Large intestine (tissue), 12 donors: ENCODE measurements at places on chromosomes 3 and 15. TPM values are rescaled to one million over a fixed set of nuclear protein-coding genes. Genes with fewer than 3 reads are reported as not detected.

DNA sequence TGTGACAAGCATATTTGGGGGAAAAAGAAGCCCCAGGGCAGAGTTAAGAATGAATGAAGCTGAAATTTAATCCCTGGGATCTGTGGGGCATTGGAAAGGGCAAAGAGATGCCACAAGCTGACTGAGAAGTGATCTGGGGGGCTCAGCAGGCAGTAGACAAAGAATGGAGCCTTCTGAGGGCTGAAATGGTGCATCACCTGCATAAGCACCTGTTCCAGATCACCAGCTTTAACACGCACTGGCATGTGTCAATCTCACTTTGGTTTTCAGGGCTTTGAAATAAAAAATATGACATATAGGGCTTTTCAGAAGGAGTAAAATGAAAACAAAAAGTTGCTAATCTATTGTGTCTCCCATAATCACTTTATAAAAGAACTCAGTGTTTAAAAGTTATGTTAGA lies 210.8 kb upstream of the ARHGEF26 start:
- no peak overlapping the region for H3K27ac ChIP-seq
- H3K4me1 ChIP-seq = no peaks in the 10 kb centered on the region
- no peaks in the 10 kb centered on the region for H3K36me3 ChIP-seq
- no peak overlapping the region for H3K4me3 ChIP-seq
- DNase-seq = no peak
- H3K27me3 ChIP-seq = no peaks in the 10 kb centered on the region

- H3K4me1 ChIP-seq = no peaks in the 10 kb centered on the region
- H3K27ac ChIP-seq = no peak overlapping the region
Measured at GRCh38 chr15:25536801-25537611, 98.2 kb upstream of the UBE3A start.

The RYR3 gene
- 6.5 TPM for polyA plus RNA-seq

DNA sequence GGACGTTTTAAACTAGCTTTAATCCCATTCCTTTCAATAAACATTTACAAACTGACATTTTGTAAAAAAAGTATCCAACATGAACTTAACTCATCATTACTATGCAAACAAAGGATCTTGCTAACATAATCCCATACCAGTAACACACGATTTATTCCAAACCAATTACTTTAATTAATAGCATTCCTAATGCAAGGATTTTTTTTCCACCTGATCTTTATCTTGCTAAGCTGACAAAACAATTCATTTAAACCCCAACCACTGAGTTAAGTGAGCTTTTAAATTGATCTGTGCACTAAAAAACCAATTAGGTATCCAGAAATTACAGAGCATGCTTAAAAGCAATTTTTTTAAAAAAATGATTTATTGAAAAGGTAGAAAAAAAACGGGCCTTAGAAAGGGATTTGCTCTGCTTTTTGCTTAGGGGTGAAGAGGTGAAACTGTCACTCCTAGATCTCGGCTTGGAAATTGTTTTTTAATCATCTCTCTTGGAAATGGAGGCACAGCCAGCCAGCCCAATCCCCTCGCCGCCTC lies 1.2 kb downstream of the SH3BP5 start:
- peak overlapping the region; percentile 70 for H3K4me3 ChIP-seq
- peaks cover 21% of the 10 kb centered on the region for H3K27me3 ChIP-seq
- no peak overlapping the region for H3K27ac ChIP-seq
- H3K36me3 ChIP-seq = no peaks in the 10 kb centered on the region

The EBLN2 gene
- 7.2 TPM for polyA plus RNA-seq

The GXYLT2 gene
- polyA plus RNA-seq = 3.1 TPM

The SLC41A3 gene
- polyA plus RNA-seq = 32.8 TPM

- H3K27me3 ChIP-seq = no peaks in the 10 kb centered on the region
- no peak for DNase-seq
- H3K36me3 ChIP-seq = no peaks in the 10 kb centered on the region
- peak overlapping the region; percentile 75 for H3K27ac ChIP-seq
- H3K4me3 ChIP-seq = no peak overlapping the region
- peaks cover 27% of the 10 kb centered on the region for H3K4me1 ChIP-seq
Measured at GRCh38 chr3:43018246-43018645, 39.1 kb downstream of the GASK1A start.

The HES1 gene
- 53.9 TPM for polyA plus RNA-seq

GRCh38 chr15:82183121-82184031 lies 79.2 kb downstream of the EFL1 start:
- H3K4me1 ChIP-seq = no peaks in the 10 kb centered on the region
- H3K27ac ChIP-seq = no peak overlapping the region
- no peak for DNase-seq
- H3K36me3 ChIP-seq = peaks cover 9% of the 10 kb centered on the region

- H3K27me3 ChIP-seq = no peaks in the 10 kb centered on the region
- H3K4me3 ChIP-seq = no peak overlapping the region
- H3K36me3 ChIP-seq = no peaks in the 10 kb centered on the region
- no peak for DNase-seq
- H3K4me1 ChIP-seq = peaks cover 69% of the 10 kb centered on the region
Measured at GRCh38 chr3:32844914-32845313, 27.1 kb downstream of the TRIM71 start.

The SLC12A1 gene
- 0.10 TPM for polyA plus RNA-seq

- H3K4me3 ChIP-seq = no peak overlapping the region
- no peaks in the 10 kb centered on the region for H3K36me3 ChIP-seq
Measured at GRCh38 chr15:88776646-88777045, 26.6 kb upstream of the ACAN start.

DNA sequence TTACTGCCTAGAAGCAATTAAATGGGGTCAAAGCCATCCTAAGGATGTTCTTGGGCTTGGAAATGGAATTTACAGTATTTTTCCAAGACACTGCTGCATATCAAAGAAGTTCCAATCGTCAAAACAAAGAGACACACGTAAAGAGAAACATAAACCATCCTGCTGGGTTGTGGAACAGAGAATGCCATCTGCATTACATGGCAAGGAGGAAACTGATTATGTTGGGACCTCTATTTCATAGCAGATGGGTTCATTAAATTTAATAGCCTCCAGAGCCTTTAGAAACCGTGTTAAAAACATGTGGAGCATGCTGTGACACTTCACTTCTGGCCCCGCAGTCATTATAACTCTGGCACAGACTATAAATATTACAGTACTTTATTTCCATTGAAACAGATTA lies 154.6 kb downstream of the LRTM1 start:
- no peaks in the 10 kb centered on the region for H3K4me1 ChIP-seq
- H3K4me3 ChIP-seq = no peak overlapping the region
- DNase-seq = no peak
- no peaks in the 10 kb centered on the region for H3K27me3 ChIP-seq
- no peaks in the 10 kb centered on the region for H3K36me3 ChIP-seq

DNA sequence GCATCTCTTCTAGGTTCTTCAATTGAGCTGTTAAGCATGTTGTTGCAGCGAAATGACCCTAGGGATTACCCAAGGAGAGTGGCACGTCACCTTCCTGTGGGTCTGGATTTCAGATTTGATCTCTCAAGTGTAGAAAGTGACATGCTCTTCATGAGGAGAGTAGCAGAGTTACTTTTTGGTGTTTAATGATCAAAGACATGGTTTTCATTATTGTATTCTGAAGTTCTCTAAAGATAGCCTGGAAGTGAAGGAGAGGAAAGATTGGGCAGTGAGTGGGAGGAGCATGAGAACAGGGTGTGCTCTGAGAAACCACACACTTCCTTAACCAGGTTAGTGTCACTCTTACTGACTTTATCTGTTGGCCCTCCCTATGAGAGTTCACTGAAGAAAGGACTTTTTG lies 153.6 kb downstream of the AKAP13 start:
- H3K27me3 ChIP-seq = no peaks in the 10 kb centered on the region
- peaks cover 20% of the 10 kb centered on the region for H3K36me3 ChIP-seq
- H3K27ac ChIP-seq = no peak overlapping the region
- no peak for DNase-seq
- H3K4me1 ChIP-seq = no peaks in the 10 kb centered on the region

DNA sequence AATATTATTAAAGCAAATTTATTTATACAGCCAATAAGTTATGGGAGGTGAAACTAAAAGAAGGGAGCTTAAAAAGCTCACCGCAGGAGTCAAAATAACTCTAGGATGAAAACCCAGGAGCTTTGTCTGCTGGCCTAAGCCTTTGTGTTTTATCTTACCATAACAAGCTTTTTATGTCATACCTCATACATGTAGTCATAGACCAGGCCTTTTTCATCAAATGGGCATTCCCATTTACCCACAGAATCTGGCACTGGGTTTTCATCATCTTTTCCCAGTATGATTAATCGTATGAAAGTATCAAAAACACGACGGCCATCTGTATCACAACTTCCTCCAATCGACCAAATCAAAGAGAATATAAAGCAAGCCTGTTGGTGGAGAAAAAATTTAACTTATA lies 122.8 kb downstream of the DNAH12 start:
- H3K27me3 ChIP-seq = no peaks in the 10 kb centered on the region
- no peak overlapping the region for H3K4me3 ChIP-seq
- H3K27ac ChIP-seq = no peak overlapping the region

GRCh38 chr15:78977591-78978347 lies 32.9 kb upstream of the CTSH start:
- no peak overlapping the region for H3K4me3 ChIP-seq
- no peak for DNase-seq
- H3K27me3 ChIP-seq = no peaks in the 10 kb centered on the region
- H3K4me1 ChIP-seq = peaks cover 8% of the 10 kb centered on the region

- DNase-seq = no peak
- H3K4me1 ChIP-seq = no peaks in the 10 kb centered on the region
- H3K27ac ChIP-seq = no peak overlapping the region
Measured at GRCh38 chr3:89562373-89562772, 455.0 kb downstream of the EPHA3 start.

The TSPAN3 gene
- 556 TPM for polyA plus RNA-seq

The IGSF11 gene
- 1.9 TPM for polyA plus RNA-seq

The MYO5C gene
- polyA plus RNA-seq = 12.8 TPM

DNA sequence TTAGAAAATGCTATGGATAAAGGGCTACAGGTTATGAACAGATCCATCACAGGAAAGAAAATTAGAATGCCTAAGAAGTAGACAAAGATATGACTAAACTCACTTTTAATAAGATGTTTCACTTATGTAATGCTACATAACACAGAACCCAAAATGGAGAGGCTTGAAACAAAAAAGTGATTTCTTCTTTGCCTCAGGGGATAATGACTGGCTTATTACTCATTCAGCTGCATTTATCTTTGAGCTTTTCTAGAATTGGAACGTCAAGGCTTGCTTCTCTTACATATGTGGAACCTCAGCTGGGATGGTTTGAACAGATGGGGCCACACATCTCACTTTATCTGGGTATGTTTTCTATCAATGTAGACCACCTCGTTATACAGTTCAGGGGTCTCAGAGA lies 120.6 kb upstream of the EPHA3 start:
- DNase-seq = no peak
- no peaks in the 10 kb centered on the region for H3K36me3 ChIP-seq
- no peak overlapping the region for H3K4me3 ChIP-seq
- no peak overlapping the region for H3K27ac ChIP-seq
- no peaks in the 10 kb centered on the region for H3K27me3 ChIP-seq
- no peaks in the 10 kb centered on the region for H3K4me1 ChIP-seq

GRCh38 chr3:114093596-114093995 lies 37.1 kb downstream of the QTRT2 start:
- H3K36me3 ChIP-seq = peaks cover under 1% of the 10 kb centered on the region
- H3K27me3 ChIP-seq = peaks cover 10% of the 10 kb centered on the region
- no peaks in the 10 kb centered on the region for H3K4me1 ChIP-seq
- no peak overlapping the region for H3K27ac ChIP-seq
- DNase-seq = peak; percentile 46

GRCh38 chr3:194092881-194093301 lies 43.1 kb upstream of the HES1 start:
- DNase-seq = peak; percentile 22
- H3K27me3 ChIP-seq = no peaks in the 10 kb centered on the region
- H3K4me3 ChIP-seq = no peak overlapping the region
- no peak overlapping the region for H3K27ac ChIP-seq

The GP9 gene
- 0.18 TPM for polyA plus RNA-seq

- no peak overlapping the region for H3K4me3 ChIP-seq
- H3K27ac ChIP-seq = no peak overlapping the region
- no peak for DNase-seq
- peaks cover 38% of the 10 kb centered on the region for H3K36me3 ChIP-seq
- H3K27me3 ChIP-seq = no peaks in the 10 kb centered on the region
Measured at GRCh38 chr3:50289130-50289529, 3.1 kb downstream of the IFRD2 start.

The USP50 gene
- 0.13 TPM for polyA plus RNA-seq

DNA sequence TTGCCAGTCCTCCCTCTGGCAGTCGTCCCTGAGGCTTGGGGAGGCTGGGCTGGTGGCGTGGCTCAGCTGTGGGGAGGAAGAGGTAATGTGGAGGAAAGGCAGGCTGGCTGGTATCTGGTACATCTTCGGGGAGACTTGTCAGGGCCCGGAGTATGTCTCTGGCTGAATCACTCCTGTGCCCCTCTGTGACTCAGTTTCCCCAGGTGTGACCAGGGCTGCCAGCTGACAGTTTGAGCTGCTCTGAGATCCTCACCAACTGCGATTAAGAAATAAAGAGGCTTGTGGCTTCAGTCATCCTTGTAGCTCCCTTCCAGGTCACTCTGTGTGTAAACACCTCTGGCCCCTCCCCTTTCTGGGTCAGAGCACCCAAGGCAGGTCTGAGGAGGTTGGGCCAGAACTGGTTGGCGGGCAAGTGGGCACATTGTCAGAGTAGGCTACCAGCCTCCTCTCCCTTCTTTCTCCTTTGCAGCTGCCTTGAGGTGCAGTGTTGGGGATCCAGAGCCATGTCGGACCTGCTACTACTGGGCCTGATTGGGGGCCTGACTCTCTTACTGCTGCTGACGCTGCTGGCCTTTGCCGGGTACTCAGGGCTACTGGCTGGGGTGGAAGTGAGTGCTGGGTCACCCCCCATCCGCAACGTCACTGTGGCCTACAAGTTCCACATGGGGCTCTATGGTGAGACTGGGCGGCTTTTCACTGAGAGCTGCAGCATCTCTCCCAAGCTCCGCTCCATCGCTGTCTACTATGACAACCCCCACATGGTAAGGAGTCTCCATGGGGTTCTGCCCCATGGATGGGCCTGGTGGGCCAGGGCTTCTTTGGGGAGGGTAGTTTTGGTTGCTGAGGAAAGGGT lies 3.0 kb downstream of the TEX264 start:
- peaks cover 11% of the 10 kb centered on the region for H3K4me1 ChIP-seq
- no peaks in the 10 kb centered on the region for H3K27me3 ChIP-seq
- H3K4me3 ChIP-seq = no peak overlapping the region
- no peak overlapping the region for H3K27ac ChIP-seq
- no peak for DNase-seq

GRCh38 chr3:174294616-174295015 lies 564.5 kb upstream of the NAALADL2 start:
- H3K27ac ChIP-seq = no peak overlapping the region
- no peaks in the 10 kb centered on the region for H3K27me3 ChIP-seq
- H3K4me3 ChIP-seq = no peak overlapping the region
- no peak for DNase-seq
- no peaks in the 10 kb centered on the region for H3K36me3 ChIP-seq
- H3K4me1 ChIP-seq = no peaks in the 10 kb centered on the region

- H3K27ac ChIP-seq = no peak overlapping the region
- H3K27me3 ChIP-seq = no peaks in the 10 kb centered on the region
- DNase-seq = no peak
- no peaks in the 10 kb centered on the region for H3K4me1 ChIP-seq
- H3K36me3 ChIP-seq = peaks cover 76% of the 10 kb centered on the region
- H3K4me3 ChIP-seq = no peak overlapping the region
Measured at GRCh38 chr15:30953731-30954378, 37.6 kb downstream of the MTMR10 start.

- no peak for DNase-seq
- no peaks in the 10 kb centered on the region for H3K27me3 ChIP-seq
- H3K4me1 ChIP-seq = peaks cover 23% of the 10 kb centered on the region
- H3K36me3 ChIP-seq = no peaks in the 10 kb centered on the region
- H3K27ac ChIP-seq = no peak overlapping the region
Measured at GRCh38 chr3:197580253-197580691, 24.5 kb upstream of the BDH1 start.
